Cerebellum (tissue), 4 donors: ENCODE measurements at places on chromosomes 16 and 17. TPM values are rescaled to one million over a fixed set of nuclear protein-coding genes. Genes with fewer than 3 reads are reported as not detected.

DNA sequence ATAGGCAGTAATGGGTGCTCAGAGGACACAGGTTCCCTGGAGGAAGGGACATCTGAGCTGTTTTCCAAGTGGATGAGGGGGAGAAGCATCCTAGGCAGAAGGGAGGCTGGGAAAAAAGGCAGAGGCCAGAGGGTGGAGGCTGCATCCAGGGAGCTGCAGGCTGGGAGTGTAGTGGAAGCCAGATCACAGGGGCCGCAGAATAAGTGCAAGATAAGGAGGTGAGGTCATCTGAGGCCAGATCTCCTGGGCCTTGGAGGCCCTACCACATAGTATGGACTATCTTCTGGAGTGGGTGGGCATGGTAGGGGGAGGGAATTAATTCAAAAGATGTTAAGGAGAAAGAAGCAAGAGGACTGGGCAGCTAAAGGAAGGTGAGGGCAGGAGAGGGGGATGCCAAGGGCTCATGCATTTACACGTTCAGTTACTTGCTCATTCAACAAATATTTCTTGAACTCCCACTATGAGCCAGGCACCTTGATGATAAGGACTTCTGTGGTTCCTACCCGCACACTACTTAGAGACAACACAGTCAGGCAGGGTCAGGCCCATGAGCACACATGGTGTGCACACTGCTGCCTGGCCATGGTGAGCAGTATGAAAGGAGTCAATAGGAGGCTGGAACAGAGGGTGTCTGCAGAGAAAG lies 2.4 kb upstream of the RIPOR1 start:
- no peak for DNase-seq

DNA sequence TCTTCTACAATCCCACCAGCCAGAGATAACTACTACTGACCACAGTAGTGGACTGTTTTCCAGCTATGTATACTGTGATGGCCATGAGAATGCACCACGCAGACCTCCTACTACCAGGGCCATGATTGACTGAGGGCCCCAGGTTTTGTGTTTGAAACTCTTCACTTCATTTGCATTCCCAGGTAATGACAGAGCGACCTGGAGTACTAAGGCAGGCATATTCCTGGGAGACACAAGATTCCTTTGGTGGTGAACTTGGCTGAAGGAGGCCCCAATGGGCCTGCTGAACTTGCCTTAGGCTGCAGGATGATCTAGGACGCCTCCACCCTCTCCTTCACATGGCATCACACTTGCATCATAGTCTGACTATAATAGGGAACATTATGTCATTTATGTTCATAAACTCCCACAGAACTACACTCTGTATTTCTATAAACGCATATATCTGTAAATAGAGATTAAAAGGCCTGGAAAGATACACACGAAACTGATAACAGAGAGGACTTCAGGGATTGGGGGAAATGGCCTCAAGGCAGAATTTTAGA lies 30.4 kb downstream of the CLEC19A start:
- no peak for DNase-seq

DNA sequence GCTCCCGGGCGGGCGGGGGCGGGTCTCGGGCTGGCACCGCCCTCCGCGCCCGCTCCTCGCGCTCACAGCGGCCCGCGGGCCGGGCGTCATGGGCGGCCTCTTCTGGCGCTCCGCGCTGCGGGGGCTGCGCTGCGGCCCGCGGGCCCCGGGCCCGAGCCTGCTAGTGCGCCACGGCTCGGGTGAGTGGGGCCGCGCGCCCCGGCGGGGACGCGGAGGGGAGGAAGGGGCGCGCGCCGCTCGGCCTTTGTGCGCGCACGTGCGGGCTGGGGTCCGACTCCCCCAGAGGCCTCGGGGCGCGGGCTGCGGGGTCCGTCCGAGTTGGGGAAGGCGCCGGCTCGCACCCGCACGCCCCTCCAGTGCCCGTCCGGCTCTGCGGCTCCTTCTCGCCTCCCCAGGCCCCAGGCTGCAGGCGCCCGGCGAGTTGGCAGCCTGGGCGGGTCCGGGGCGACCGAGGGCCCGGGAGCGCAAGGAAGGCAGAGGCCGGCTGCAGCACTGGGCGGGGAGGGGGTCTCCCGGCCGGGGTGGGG lies at the start of gene NME4:
Gene NME4 (plus strand): TSS at position 65 of the 527 bp plus-strand sequence. CDS start 24 bp downstream, at position 89.
- no peak for DNase-seq

- DNase-seq, result peak; percentile 8
Measured at GRCh38 chr16:82626791-82627261, at the start of gene CDH13. CDH13 (plus strand) TSS chr16:82626969.

DNA sequence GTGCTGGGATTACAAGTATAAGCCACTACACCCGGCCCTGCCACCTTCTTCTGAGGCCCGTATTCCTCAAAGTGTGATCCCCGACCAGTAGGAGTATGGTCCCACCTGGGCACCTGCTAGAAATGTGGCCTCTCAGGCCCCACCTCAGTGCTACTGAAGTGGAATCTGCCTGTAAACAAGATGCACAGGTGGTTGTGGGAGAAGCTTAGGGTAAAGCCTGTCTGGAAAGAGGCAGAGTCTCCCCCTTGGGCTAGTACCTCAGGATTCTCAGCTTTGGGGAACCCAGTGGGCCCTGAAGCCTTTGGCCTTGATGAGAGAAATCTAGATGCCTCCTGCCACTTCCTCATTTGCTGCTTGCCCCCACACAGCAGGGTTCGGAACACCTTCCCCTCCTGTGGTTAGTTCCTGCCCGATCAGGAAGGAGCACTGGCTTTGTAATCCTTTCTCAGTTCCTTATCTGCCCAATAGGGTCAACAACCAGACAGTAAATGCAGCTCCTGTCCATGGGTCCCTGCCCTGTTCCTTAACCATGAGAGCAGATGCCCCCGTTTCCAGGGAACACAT lies 25.2 kb downstream of the TK2 start:
- no peak for DNase-seq

DNA sequence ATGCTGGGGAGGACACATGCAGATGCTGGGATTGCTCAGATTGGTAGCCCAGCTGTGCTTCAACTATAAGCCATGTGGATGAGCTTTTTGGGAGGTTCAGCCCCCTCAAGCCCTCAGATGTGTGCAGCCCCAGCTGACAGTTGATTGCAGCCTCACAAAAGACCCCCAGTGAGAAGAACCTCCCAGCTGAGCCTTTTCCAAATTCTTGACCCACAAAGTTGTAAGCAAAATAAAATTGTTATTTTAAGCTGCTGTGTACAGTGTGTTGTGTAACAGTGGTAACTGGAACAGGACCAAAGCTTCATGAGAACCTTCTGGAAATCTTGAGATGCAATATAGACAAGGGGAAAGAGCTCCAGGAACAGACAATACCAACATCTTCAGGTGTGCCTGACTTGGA lies 156.8 kb upstream of the IRX3 start:
- DNase-seq, result no peak

DNA sequence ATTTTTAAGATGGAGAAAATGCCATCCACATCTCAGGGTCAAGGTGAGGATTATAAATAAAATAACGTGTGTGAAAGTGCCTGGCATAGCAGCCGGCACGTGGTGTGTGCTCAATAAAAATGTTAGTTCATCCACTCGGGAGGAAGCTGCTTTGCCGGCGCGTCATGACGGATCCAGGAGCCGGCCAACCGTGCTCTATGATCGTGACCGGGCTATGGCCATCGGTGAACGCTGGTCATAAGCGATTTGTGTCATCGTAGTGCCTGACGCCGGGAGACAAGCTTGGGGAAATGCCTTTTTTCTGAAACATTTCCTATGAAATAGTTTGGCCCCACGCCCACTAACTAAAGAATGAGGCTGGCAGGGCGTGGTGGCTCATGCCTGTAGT lies 74.0 kb downstream of the CMC2 start:
- peak; percentile 51 for DNase-seq

GRCh38 chr16:14002416-14002990 lies 68.6 kb upstream of the MRTFB start:
- DNase-seq, result no peak

DNA sequence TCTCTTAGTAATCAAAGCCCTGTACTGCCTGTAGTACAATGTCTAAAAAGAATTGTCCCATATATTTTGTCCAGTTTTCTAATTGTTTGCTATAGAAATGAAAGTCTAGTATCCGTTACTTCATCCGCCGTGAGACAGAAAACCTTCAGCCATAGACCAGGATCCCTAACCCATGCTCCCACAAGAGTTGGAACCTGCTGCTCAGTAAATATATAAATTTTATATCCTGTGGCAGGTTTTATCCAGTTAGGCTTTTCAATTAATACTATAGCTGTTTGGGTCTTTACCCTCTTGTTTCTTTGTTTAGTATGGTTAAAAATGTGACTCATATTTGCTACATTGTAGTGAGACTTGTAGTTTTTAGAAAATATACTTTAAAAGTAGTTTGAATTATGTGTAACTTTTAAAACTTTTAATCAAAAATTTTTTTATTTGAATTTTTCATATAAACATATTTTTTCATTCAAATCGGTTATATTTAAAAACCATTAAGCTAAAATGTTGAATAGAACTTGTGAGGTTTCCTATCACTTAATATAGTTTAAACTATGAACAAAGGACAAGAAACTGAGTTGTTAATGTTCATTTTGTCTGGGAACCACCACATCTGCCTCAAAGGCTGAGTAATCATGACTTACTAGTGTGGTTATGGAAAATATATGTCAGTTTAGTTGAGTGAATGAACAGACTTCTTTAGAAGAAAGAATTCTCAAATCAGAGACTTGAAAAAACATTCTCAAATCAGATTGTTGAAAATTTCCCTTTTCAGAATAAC lies 54.8 kb downstream of the VMP1 start:
- no peak for DNase-seq

DNA sequence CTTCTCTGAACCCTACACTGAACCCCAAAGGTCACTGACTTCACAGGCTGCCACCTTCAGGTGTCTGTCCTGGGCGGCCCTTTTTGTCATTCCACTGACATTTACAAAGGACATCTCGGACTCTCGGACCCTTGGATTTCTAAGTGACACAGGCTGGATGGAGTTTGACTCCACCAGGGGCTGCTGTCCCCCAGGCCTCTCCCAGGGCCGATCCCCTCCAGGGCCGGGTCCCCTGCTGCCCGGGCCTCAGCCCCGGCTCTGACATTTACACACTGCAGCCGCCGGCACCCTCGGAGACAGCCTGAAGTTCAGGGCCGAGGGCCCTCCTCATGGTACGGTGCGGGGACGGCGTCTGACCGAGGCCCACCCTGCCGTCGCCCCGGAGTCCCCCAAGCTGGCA lies 24.1 kb downstream of the CACNA1H start:
- DNase-seq, result no peak

- DNase-seq, result no peak
Measured at GRCh38 chr16:48498769-48499631, 111.0 kb downstream of the N4BP1 start.

GRCh38 chr16:3059723-3060242 lies 5.7 kb upstream of the IL32 start:
- DNase-seq, result no peak

Gene STXBP4
- 17.7 TPM for total RNA-seq

Gene IGFALS
- total RNA-seq, result 0.27 TPM

Gene ADCY7
- 6.4 TPM for total RNA-seq

Gene SHBG
- total RNA-seq, result 0.64 TPM

Gene KRTAP4-12
- total RNA-seq, result not detected

Gene C16orf96
- 0.18 TPM for total RNA-seq

Gene PDIA2
- 2.7 TPM for total RNA-seq

Gene STH
- total RNA-seq, result 4.1 TPM

Gene ACSM2A
- total RNA-seq, result not detected
